Head of caudate nucleus (tissue), 42 donors: ENCODE measurements at places on chromosomes 3 and 15.

GRCh38 chr3:70832834-70833205, 520.4 kb upstream of the MDFIC2 start:
- no peak for DNase-seq

GRCh38 chr3:143124601-143125520, 5.3 kb downstream of the CHST2 start:
- no peak for DNase-seq

DNA sequence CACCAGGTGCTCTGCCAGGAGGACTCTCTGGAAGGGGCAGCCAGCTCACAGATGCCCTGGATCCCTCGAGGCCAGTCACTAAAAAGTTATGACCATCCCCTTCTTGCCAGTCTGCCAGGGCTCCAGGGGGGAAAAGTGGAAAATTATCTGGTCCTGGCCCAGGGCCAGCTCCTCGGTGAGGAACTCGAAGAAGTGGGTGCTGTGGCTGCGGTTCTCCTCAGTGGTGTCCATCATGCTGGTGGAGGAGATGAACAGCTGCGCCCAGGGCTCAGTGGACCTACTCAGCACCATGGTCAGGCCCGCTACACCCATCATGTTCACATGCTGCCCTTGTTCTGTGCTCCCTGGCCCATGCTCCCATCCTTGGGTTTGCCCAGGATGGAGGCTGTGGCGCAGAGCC, 19.2 kb downstream of the EXOG start:
- DNase-seq: no peak

DNA sequence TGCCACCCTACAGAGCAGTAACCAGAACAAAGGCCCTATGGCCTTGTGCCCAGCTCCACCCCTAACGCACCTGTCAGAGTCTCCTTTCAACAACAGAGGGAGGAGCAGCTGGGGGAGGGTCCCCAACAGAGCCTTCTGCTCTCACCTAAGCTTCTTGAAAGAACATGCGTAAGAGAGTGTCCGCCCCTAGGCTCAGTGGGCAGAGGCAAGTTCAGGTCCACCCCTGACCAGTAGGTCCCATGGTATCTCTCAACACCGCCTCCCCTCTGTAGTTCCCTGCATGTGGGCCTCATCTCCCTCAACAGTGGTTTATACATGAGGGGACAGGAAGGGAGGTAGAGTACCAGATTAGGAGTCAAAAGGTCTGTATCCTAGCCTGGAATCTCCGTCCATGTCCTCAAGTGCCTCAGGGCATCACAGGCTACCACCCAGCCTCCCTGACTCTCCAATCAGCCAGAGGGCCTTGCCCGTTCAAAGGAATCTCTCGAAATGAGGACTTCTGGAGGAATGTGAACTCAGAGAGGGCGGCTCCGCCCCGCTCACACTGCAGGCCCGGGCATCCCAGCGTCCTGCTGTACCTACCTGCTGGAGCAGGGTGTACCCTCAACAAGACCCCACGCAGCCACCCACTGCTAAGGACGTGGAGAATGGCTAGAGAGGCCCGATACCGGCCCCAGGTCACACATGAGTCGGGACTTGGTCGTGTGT, 680 bp downstream of the POC1A start:
- no peak for DNase-seq

- no peak for DNase-seq
Measured at GRCh38 chr3:193129607-193130006, 111.4 kb upstream of the PLAAT1 start.

DNA sequence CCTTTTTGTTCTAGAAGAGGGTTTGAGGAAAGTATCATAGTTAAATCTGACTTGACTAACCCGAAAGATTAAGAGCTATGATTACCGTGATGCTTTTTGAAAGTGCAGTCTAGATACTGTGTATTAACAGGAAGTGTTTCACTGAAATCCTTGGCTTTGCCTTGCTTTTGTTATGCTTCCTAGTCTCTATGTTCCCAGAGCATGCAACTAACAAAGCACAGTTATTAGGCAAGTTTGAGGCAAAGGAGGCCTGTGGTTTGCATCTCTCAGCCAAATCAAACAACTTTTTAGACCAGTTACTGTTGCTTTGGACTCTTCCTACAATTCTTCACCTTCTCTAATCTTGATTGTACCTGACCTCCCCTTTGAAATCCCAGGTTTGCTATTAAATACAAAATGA, 3.9 kb downstream of the LXN start:
- DNase-seq: no peak

DNA sequence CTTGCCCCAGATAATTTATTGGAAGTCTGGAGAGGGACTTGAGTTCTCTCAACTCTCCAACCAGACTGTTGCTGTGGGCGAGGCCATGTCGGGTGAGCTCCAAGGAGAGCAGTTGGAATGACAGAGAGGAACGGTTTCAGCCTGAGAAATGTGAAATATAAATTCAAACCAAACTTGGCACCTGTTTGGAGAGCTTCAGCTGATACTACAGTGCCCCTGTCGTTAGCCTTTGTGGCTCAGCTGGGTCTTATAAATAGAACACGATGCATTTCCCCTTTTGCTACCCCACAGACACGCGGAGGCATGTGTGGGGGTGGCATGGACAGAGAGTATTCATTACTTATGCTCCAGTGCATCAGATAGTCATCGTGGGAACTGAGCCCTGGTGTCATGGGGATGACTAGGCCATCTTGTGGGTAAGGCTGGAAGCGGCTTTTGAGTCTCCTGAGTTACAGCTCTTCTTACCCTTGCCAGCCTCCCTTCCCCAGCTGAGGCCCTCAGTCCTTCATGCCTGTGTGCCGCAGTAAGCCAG, 15.6 kb downstream of the SMAD3 start:
- peak; percentile 61 for DNase-seq

DNA sequence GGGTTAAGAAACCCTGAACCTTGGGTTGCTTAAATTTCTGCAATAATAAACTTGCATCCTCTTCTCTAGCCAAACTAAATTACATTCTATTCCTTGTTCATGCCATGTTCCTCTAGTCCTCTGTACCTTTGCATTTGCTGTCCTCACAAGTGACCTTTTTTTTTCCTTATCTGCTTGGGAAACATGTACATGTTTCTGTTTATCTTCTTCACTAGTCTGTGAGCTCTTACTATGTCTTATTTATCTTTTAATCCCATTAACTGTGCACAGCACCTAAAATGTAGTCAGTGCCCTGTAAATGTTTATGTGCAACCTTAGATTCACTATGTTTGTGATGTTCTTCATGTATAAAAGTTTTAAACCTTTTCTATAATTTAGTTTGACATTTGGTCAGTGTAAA, 61.9 kb downstream of the REC114 start:
- DNase-seq: no peak

- DNase-seq: peak; percentile 66
Measured at GRCh38 chr3:159322322-159322939, 520.6 kb downstream of the MFSD1 start.

- no peak for DNase-seq
Measured at GRCh38 chr3:133328373-133328772, 71.5 kb upstream of the BFSP2 start.

- peak; percentile 48 for DNase-seq
Measured at GRCh38 chr3:131386429-131387165, 5.0 kb downstream of the NUDT16 start.

GRCh38 chr3:40313975-40314860, 4.7 kb downstream of the EIF1B start:
- no peak for DNase-seq

DNA sequence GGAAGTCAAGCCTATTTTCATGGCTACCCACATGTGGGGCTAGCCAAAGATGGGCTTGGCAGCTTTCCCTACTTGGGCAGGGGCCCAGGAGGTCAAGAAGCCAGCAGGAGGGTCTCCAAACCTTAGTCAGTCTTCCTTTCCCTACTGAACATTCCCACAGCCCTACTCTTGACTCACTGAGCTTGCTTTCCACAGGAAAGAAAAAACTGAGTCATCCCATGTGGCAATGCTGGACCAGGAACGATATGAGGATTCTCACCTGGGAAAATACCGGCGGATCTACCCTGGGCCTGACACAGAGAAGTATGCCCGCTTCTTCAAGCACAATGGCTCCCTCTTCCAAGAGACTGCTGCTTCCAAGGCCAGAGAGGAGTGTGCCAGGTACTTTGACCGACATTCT, 3.7 kb upstream of the NGRN start:
- DNase-seq: no peak
